ENCODE measurements at places on chromosomes 2 and 18.

- H3K4me1 ChIP-seq: peaks cover 22% of the 10 kb centered on the region
- no peak for DNase-seq
- H3K4me3 ChIP-seq: no peak overlapping the region
- no peaks in the 10 kb centered on the region for H3K36me3 ChIP-seq
Observed at GRCh38 chr2:212958757-212959295, 192.6 kb downstream of the IKZF2 start.

- no peaks in the 10 kb centered on the region for H3K27me3 ChIP-seq
- no peak overlapping the region for H3K4me3 ChIP-seq
- H3K36me3 ChIP-seq: peaks cover 22% of the 10 kb centered on the region
- H3K27ac ChIP-seq: no peak overlapping the region
- no peak for DNase-seq
- no peaks in the 10 kb centered on the region for H3K4me1 ChIP-seq
Observed at GRCh38 chr18:79356435-79356834, 39.3 kb upstream of the NFATC1 start.

GRCh38 chr2:65276609-65277008 lies 49.0 kb downstream of the ACTR2 start:
- no peak overlapping the region for H3K27ac ChIP-seq
- H3K4me1 ChIP-seq: no peaks in the 10 kb centered on the region
- no peak overlapping the region for H3K4me3 ChIP-seq
- H3K36me3 ChIP-seq: peaks cover 15% of the 10 kb centered on the region
- no peak for DNase-seq

DNA sequence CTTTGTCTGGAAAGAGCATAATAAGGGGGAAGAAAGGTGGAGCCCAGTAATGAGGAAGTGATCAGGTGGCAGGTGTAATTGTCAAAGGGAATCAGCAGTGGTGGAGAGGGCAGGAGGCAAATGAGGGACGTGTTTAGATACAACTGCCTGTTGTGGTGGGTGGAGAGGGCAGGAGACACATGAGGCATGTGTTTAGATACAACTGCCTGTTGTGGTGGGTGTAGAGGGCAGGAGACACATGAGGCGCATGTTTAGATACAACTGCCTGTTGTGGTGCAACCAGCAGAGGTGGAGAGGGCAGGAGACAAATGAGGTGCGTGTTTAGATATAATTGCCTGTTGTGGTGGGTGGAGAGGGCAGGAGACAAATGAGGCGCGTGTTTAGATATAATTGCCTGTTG lies 173.1 kb downstream of the ANKRD30B start:
- no peak overlapping the region for H3K4me3 ChIP-seq
- H3K27me3 ChIP-seq: no peaks in the 10 kb centered on the region
- DNase-seq: peak; percentile 13
- no peaks in the 10 kb centered on the region for H3K4me1 ChIP-seq
- H3K27ac ChIP-seq: no peak overlapping the region

GRCh38 chr2:168643979-168644378 lies 158.5 kb upstream of the NOSTRIN start:
- DNase-seq: no peak
- no peaks in the 10 kb centered on the region for H3K36me3 ChIP-seq
- H3K4me3 ChIP-seq: no peak overlapping the region

- DNase-seq: no peak
- H3K4me1 ChIP-seq: no peaks in the 10 kb centered on the region
Observed at GRCh38 chr2:119423811-119424210, 7.8 kb upstream of the TMEM37 start.

Measured in right atrium auricular region (tissue), 2 donors.